GM03348 (cell line): ENCODE measurements at places on chromosomes 3 and 15.

- no peak for DNase-seq
Observed at GRCh38 chr3:64122476-64122875, 99.2 kb upstream of the PSMD6 start.

DNA sequence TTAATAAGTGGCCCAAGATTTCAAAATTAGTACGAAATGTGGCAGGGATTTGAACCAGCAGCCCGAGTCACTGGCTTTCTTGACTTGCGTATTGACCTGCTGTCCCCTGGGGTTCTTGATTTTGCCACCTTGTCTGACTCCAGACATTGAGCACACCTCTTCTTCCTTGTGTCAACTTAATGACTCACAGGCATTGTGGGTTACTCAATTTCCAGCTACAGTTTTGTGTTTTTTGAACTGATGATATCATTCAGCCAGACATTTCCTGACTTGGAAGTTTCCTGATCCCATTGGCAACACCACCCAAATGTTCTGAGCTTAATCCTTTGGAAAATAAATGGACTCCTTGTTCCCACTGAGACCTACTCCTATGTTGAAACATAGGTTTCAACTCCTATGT is 64.2 kb downstream of the MOBP start:
- DNase-seq: peak; percentile 32

- DNase-seq: no peak
Observed at GRCh38 chr15:56890038-56890437, 28.4 kb upstream of the TCF12 start.

- no peak for DNase-seq
Observed at GRCh38 chr3:48747015-48747615, 30.1 kb upstream of the IP6K2 start.

- peak; percentile 4 for DNase-seq
Observed at GRCh38 chr3:153429821-153430220, 267.8 kb downstream of the RAP2B start.

- peak; percentile 62 for DNase-seq
Observed at GRCh38 chr15:85482894-85483293, 102.5 kb downstream of the AKAP13 start.

- DNase-seq: peak; percentile 21
Observed at GRCh38 chr15:92277776-92278175, 115.9 kb upstream of the ST8SIA2 start.

DNA sequence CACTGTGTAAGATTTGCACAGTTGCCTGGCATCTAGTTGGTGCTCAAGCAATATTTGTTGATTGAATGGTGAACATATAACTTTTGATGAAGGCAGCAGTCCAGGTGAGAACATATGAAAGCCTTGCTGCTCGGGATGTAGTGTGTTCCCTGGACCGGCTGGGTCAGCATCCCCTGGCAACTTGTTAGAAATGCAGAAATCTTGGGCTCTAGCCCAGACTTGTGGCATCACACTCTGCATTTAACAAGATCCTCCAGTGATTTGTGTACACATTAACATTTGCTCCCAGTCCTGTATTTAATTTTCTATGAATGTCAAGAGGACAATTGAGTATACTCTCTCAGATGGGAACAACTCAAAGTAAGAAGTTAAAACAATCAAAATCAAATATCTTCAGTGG is 69.0 kb upstream of the SAMMSON start:
- no peak for DNase-seq

- DNase-seq: no peak
Observed at GRCh38 chr15:68377766-68378165, 54.2 kb downstream of the ITGA11 start.

GRCh38 chr3:38509732-38510131 is 13.6 kb downstream of the EXOG start:
- no peak for DNase-seq

GRCh38 chr3:152159328-152159727 is 109.4 kb upstream of the MBNL1 start:
- no peak for DNase-seq

GRCh38 chr3:32963871-32964270 is 12.4 kb downstream of the CCR4 start:
- DNase-seq: no peak

- DNase-seq: peak; percentile 55
Observed at GRCh38 chr3:12679468-12679867, 15.6 kb upstream of the RAF1 start.

GRCh38 chr3:196741249-196741889 is 1.7 kb downstream of the PAK2 start:
- no peak for DNase-seq

GRCh38 chr15:69897061-69897460 is 200.7 kb downstream of the TLE3 start:
- DNase-seq: no peak

- DNase-seq: no peak
Observed at GRCh38 chr3:167467848-167468611, 5.8 kb downstream of the SERPINI2 start.

DNA sequence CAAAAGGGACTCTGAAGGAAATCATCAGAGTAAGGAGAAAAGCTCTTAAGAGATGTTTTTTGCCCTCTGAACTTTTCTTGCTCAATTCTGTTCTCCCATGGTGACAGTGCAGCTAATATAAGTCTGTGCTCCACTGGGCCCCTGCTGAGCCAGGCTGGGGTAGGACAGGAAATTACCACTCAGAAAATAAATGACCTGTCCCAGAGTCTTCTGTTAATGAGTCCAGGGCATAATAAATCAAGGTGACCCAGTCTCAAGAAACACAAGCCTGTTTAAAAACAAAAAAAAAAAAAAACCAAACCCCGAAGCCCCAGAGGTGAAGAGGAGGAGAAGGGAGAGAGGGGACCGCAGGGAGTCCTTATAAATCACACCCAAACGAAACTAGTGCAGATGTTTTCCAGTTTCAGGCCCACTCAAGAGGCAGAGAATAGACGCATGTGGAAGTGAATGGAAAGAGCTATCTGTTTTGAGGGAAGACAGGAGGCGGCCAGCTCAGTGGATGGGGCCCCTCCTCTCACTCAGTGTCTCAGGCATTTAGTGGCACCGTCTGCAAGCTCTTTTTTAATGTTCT is 59.8 kb upstream of the BOC start:
- no peak for DNase-seq

- DNase-seq: peak; percentile 24
Observed at GRCh38 chr15:55402707-55403106, 5.5 kb downstream of the CCPG1 start.

GRCh38 chr3:188926111-188926510 is 245.7 kb upstream of the TPRG1 start:
- no peak for DNase-seq

- DNase-seq: no peak
Observed at GRCh38 chr3:185724251-185724650, 100.6 kb downstream of the IGF2BP2 start.

DNA sequence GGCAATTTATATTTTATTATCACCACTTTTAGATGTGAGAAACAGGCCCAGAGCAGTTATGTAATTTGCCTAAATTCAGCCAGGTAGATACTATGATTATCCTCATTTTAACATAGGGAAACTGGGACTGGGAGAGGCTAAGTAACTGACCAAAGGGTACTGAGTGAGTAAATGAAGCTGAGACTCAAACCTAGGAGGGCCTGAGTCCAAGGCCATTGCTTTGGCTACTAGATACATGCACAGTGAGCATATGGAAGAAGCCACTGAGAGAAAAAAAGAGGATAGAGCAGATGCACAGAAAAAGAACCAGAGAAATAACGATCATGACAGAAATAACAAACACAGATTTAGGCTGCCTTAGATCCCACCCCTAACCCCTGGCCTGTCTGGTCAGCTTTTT is 33.6 kb downstream of the USF3 start:
- DNase-seq: no peak

- peak; percentile 10 for DNase-seq
Observed at GRCh38 chr3:175898194-175898593, 1039.1 kb downstream of the NAALADL2 start.

DNA sequence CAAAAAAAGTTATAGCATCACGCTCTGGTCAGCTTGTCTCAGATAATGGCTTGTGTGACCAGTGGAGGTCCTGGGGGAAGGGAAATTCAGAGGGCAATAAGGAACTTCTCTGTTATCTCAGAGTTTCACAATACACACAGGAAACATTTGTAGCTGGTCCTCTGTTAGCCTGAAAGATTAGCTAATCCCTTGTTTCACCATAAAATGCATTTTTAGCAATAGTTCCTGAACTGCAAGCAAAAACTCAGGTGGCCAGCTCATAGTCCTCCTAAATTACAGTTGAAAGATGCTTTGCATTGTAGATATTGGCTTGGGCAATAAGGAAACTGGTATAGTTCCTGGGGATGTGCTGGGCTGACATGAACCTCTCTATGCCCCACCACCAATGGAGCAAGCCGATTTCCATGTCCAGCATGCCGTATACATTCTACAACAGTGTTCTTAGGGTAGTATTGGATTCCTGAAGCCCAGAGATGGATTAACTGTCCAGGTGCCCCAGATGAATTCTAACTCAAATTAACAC is 141.5 kb upstream of the TBL1XR1 start:
- DNase-seq: peak; percentile 47

- DNase-seq: no peak
Observed at GRCh38 chr3:148330542-148330941, 367.2 kb upstream of the AGTR1 start.

GRCh38 chr3:9349321-9350117 is 13.3 kb upstream of the THUMPD3 start:
- peak; percentile 64 for DNase-seq

DNA sequence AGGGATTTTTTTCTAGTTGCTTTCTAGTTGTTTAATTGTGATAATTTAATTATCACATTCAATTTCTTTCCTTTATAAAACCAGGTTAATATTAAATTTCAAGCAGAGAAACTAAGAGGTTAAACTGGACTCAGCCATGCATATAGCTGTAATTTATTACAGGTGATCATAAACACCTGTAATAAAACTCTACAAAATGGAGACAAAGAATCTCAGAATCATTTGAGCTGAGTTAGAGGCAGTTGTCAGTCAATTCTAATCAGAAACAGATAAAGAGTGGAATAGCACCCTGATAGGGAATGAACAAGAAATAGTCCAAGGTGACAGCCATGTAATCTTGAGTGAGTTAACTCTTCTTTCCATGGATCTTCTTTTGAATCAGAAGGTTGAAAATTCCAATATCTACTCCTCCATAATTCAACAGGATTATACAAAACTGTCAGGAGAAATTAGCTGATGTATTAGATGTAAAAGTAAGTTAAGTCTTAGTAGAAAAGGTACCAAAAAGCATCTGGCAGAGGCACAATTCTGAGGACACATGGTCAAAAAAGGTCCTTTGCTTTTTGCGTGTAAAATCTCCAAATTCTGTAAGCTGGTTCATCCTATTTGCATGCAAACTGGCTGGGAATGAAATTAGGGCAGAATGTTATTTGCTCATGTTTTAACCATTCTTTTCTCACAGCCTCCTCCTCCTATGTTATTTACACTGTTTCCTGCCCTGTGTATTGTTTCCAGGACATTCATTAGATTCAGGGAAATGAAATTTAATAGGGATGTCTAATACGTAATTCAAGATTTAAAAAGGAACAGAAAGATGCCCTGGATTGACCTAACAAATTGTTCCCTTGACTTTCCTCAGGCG is 39.4 kb upstream of the B3GNT5 start:
- DNase-seq: no peak

- no peak for DNase-seq
Observed at GRCh38 chr3:26753095-26753494, 130.5 kb downstream of the LRRC3B start.

- no peak for DNase-seq
Observed at GRCh38 chr15:35973029-35973428, 427.1 kb upstream of the DPH6 start.

DNA sequence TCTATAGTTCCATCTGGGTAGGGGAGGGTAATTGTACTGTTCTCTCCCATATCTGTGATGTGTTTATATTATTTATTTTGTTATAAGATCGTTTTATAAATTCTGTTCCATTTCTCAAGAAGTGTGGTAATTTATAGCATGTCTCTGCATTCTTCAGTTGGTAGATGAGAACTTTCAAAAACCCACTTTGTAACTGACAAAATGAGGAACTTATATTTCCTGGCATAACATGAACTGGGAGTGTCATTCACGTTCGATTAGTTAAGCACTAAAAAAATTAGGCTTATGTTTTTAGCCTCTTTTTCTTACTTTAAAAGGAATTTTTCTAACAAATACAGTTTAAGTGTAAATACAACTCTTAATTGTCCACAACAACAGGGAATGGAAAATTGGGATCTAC is 230.8 kb downstream of the CGGBP1 start:
- DNase-seq: no peak
